ENCODE measurements at places on chromosomes 3 and 15.
A peak's percentile ranks its signal among the peaks of the same experiment; 100 is the strongest.

DNA sequence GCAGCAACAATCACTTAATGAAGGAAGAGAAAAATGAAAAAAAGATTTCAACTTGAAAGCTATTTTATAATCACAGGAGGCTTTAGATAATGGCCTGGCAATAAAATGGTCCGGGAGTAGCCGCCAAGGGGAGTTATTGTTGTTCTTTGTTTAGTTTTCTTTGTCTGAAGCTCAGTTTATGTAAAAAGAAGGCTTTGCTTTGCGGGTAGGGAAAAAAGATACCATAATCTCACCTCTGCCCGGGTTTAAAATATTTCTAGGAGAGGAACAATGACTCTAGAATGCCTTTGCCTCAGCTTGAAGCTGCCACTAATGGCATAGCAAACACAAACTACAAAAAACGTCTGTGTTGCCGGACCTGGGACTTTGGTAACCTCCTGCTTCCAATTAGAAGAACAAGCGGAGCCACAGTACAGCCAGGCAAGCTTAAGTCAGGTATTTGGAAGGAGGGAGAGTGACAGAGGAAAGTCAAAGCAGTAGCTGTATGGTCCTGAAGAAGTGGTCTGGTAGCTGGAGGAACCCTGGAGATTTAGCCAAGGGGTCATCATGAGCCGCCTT, 764.5 kb downstream of the TUSC7 start:
- H3K27ac ChIP-seq = no peak overlapping the region
- H3K36me3 ChIP-seq = no peaks in the 10 kb centered on the region
- no peak overlapping the region for H3K4me3 ChIP-seq
- DNase-seq = no peak
- no peaks in the 10 kb centered on the region for H3K4me1 ChIP-seq
- H3K27me3 ChIP-seq = no peaks in the 10 kb centered on the region

DNA sequence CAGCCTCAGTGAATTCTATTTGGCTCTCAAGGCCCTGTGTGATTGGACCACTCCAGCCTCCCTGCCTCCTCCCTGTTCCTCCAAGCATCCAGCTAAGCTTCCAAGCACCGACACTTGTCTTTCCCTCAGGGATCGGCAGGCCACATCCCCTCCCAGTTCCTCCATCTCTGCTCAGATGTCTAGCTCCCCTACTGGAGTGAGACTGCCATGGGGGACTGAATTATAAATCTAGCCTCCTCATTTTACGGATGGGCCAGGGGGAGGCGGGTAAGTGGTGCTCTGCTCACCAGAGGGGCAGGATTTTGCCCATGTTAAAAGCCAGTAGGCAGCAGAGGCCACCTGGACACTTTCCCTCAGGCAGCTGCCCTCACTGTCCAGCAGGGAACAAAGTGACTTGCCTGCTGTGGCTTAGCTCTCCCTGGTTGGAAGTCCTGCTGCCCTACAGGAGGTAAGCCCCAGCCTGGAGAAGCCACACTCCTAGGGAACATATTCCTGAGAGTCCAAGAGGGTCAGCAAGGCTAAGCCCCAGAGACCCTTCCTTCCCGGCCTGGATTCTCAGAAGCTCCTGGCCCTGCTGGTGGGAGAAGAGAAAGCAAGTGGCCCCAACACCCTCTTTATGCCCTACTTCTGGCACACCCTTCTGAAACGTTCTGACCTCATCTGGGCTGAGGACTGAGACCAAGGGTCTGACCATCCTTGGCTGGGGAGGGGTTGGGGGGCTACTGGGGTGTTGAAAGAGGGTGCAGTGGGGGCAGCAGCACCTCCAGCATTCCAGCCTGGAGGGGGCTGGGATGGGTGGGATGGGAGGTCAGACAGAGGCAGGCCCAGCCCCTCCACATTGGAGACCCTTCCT, 9.1 kb upstream of the HHATL start:
- no peaks in the 10 kb centered on the region for H3K4me1 ChIP-seq
- H3K4me3 ChIP-seq = no peak overlapping the region
- DNase-seq = no peak
- H3K27me3 ChIP-seq = no peaks in the 10 kb centered on the region
- no peak overlapping the region for H3K27ac ChIP-seq
- H3K36me3 ChIP-seq = no peaks in the 10 kb centered on the region

- no peaks in the 10 kb centered on the region for H3K36me3 ChIP-seq
- H3K4me3 ChIP-seq = no peak overlapping the region
- DNase-seq = peak; percentile 21
- H3K27ac ChIP-seq = no peak overlapping the region
- H3K27me3 ChIP-seq = no peaks in the 10 kb centered on the region
- H3K4me1 ChIP-seq = no peaks in the 10 kb centered on the region
Measured at GRCh38 chr15:31499953-31500765, 173.5 kb downstream of the KLF13 start.

GRCh38 chr3:45042162-45042561, 16.1 kb downstream of the CLEC3B start:
- DNase-seq = no peak
- no peaks in the 10 kb centered on the region for H3K36me3 ChIP-seq
- no peak overlapping the region for H3K4me3 ChIP-seq
- H3K4me1 ChIP-seq = no peaks in the 10 kb centered on the region

- no peaks in the 10 kb centered on the region for H3K36me3 ChIP-seq
- H3K4me1 ChIP-seq = no peaks in the 10 kb centered on the region
- H3K27me3 ChIP-seq = no peaks in the 10 kb centered on the region
- H3K4me3 ChIP-seq = no peak overlapping the region
Measured at GRCh38 chr3:165502707-165503106, 306.5 kb upstream of the SLITRK3 start.

DNA sequence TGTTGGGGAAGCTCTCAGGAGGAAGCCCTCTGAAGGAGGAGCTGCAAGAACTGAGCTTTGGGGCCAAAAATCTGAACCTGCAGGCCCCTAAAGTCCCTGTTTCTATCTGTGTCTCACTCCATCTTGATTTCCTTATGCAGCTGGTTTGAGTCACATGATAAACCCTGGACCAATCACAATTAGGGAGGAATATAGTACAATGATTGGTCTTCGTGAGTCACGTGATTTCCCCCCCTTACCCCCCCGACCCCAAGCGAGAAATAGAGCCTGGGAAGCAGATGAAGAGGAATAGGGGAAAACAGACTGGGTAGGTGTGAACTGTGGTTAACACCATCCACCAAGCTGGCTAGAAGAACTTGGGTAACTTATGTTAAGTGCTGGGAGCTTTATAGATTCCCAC, 12.9 kb downstream of the CRABP1 start:
- no peaks in the 10 kb centered on the region for H3K36me3 ChIP-seq
- no peak overlapping the region for H3K27ac ChIP-seq
- H3K4me1 ChIP-seq = no peaks in the 10 kb centered on the region
- no peak overlapping the region for H3K4me3 ChIP-seq

DNA sequence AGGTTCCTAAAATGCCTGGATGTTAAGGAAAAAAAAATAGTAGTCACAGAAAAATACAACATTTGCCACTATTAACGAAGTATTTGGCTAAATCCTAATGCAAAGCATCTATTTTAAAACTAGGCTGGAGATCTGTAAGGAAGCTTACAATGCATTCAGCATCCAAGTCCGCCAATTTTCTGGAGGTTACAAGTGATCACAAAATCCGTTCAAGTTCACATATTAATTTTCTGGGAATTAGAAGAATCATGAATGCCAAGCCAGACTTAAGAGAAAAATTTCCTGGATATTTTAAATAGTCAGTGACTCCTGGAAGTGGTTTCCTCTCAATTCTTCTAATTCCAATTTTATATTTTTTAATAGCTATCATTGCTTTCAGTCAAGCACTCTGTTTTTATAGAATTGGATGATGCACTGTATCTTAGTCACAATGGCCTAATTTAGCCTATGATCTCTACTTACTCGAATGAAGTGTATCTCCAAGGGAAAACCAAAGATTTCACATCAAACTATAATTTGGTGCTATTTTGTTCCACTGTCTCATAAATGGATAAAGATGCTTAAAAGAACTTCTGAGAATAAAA, 60.4 kb downstream of the P3H2 start:
- no peak overlapping the region for H3K4me3 ChIP-seq
- peaks cover 57% of the 10 kb centered on the region for H3K4me1 ChIP-seq
- H3K27me3 ChIP-seq = no peaks in the 10 kb centered on the region
- DNase-seq = no peak
- H3K36me3 ChIP-seq = no peaks in the 10 kb centered on the region

All from adrenal gland (tissue), 19 donors.